ENCODE measurements at places on chromosomes 1 and 21. TPM values are rescaled to one million over a fixed set of nuclear protein-coding genes. Genes with fewer than 3 reads are reported as not detected.

The AQP10 gene
- 4.8 TPM for total RNA-seq

The PRR9 gene
- not detected for total RNA-seq

DNA sequence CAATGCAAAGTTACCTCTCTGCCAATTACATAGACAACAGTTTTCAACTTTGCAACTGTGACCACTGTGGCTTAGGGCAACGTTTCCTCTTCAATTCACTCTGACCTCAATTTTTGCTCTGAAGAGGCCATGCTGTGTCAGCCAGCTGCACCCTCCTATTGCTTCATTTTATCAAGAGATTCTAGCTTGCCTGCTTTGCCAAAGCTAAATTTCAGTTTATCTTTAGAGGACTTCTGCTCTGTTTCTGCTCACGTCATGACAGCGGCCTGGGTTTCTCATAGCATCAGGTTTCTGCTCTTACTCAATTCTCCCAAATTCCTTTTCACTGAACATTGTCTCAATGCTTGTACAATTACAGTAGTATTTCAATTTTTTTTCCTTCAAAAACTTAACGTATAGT lies 154.6 kb downstream of the PLA2G4A start:
- H3K4me1 ChIP-seq = no peaks in the 10 kb centered on the region
- H3K4me3 ChIP-seq = no peak overlapping the region
- DNase-seq = peak; percentile 97
- no peaks in the 10 kb centered on the region for H3K36me3 ChIP-seq
- H3K27ac ChIP-seq = no peak overlapping the region

DNA sequence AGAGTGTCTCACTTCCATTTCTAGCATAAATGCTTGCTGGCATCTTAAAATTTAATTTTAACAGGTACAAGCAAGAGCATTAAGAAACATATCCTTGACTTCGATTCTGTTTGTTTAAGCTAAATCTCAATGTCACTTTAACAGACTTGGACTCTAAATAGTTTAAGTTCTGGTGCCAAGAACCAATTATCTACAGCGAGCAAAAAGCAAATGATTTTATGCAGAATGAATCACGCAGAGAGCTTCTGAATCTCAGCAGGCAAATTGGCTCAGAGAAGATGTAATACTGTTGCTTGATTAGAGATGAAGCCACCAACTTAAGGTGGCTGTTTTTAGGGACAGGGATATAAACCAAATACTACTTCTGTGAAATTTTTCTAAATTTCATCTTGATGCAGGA lies 117.0 kb upstream of the PLD5 start:
- H3K4me1 ChIP-seq = no peaks in the 10 kb centered on the region
- no peak overlapping the region for H3K27ac ChIP-seq
- no peak overlapping the region for H3K4me3 ChIP-seq

DNA sequence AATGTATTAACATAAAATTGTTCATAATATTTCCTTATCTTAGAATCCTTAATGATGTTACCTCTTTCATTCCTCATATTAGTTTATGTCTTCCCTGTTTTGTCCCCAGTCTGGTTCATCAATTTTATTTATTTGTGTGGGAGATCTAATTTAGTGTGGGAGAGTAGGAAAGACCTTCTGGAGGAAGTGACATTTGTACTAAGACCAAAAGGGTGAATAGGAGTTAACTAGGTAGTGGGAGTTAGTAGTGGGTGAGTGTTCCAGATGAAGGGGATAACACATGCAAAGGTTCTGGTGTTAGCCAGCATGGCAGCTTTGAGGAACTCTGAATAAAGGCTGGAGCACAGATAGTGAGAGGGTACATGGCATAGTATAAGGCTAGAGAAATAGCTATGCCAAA lies 21.4 kb downstream of the RASAL2 start:
- H3K36me3 ChIP-seq = no peaks in the 10 kb centered on the region
- no peak for DNase-seq
- no peaks in the 10 kb centered on the region for H3K27me3 ChIP-seq
- no peak overlapping the region for H3K27ac ChIP-seq
- H3K4me3 ChIP-seq = no peak overlapping the region

DNA sequence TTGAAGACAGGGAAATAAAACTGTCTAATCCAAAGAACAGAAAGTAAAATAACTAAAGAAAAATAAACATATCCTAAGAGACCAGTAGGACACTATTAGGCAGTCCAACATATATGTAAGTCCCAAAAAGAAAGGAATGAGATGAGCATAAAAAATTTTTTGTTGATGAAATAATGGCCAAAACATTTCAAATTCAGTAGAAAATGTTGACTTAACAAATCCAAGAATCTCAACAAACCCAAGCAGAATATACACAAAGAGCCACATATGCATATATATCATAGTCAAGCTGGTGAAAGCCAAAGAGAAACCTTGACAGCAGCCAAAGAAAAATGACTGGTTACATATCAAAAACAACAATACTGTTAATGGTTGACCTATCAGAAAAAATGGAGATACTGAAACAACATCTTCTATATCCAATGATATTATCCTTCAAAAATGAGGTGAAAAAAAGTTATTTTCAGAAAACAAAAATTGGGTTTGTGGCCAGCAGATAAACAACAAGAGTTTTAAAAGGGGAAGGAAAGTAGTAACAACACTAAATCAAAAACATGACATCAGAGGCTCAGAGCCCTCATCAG lies 26.4 kb downstream of the ZNF644 start:
- DNase-seq = no peak
- no peak overlapping the region for H3K27ac ChIP-seq

- DNase-seq = peak; percentile 79
- H3K27ac ChIP-seq = no peak overlapping the region
Observed at GRCh38 chr21:28959367-28960099, 33.1 kb downstream of the LTN1 start.

- no peak overlapping the region for H3K4me3 ChIP-seq
- H3K4me1 ChIP-seq = no peaks in the 10 kb centered on the region
- no peak overlapping the region for H3K27ac ChIP-seq
Observed at GRCh38 chr1:24248859-24249258, 61.8 kb upstream of the IFNLR1 start.

GRCh38 chr1:12302798-12303447 lies 73.1 kb downstream of the VPS13D start:
- no peak overlapping the region for H3K27ac ChIP-seq
- peaks cover 13% of the 10 kb centered on the region for H3K4me1 ChIP-seq
- H3K4me3 ChIP-seq = no peak overlapping the region
- no peak for DNase-seq
- H3K36me3 ChIP-seq = peaks cover 19% of the 10 kb centered on the region

All from cardiac muscle cell (in vitro differentiated cells and primary cell).